ENCODE measurements at places on chromosomes 4 and X. TPM values are rescaled to one million over a fixed set of nuclear protein-coding genes. Genes with fewer than 3 reads are reported as not detected.
A peak's percentile ranks its signal among the peaks of the same experiment; 100 is the strongest.

DNA sequence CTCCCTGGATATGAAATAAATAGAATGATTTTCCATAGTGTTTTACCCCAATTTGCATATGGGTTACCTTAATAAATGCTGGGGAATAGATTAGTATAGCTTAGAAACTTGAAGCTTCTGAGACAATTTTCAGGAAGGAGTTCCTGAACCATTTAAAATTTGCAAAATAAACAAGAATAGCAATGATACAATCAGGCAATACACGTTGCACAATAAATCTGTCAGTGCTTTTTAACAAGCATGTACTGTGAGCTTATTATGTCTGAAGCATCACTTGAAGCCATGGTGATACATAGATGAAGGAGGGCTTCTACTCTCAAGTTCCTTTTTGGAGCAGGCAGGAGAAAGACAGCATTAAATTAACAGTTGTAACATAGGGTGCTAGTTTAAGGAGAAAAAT, 84.2 kb upstream of the WDFY3 start:
- peaks cover 2% of the 10 kb centered on the region for H3K27me3 ChIP-seq
- no peak overlapping the region for H3K4me3 ChIP-seq
- H3K4me1 ChIP-seq, result peaks cover 7% of the 10 kb centered on the region
- no peak for DNase-seq
- H3K27ac ChIP-seq, result no peak overlapping the region

DNA sequence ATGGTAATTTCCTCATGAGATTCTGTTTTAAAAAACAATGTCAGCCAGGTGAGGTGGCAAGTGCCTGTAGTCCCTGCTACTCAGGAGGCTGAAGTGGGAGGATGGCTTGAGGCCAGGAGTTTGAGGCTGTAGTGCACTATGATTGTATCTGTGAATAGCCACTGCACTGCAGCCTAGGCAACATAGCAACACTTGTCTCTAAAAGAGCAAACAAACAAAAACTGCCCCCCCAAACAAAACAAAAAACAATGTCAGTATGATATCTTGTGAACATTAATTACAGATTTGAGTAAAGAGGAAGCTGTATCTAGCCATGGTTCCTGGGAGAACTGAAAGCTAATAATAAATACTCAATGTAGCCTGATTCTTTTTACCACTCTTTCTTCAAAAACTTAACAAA, 6.8 kb upstream of the MSL3 start:
- no peaks in the 10 kb centered on the region for H3K4me1 ChIP-seq
- no peaks in the 10 kb centered on the region for H3K36me3 ChIP-seq
- DNase-seq, result no peak
- H3K27ac ChIP-seq, result no peak overlapping the region
- H3K4me3 ChIP-seq, result no peak overlapping the region

DNA sequence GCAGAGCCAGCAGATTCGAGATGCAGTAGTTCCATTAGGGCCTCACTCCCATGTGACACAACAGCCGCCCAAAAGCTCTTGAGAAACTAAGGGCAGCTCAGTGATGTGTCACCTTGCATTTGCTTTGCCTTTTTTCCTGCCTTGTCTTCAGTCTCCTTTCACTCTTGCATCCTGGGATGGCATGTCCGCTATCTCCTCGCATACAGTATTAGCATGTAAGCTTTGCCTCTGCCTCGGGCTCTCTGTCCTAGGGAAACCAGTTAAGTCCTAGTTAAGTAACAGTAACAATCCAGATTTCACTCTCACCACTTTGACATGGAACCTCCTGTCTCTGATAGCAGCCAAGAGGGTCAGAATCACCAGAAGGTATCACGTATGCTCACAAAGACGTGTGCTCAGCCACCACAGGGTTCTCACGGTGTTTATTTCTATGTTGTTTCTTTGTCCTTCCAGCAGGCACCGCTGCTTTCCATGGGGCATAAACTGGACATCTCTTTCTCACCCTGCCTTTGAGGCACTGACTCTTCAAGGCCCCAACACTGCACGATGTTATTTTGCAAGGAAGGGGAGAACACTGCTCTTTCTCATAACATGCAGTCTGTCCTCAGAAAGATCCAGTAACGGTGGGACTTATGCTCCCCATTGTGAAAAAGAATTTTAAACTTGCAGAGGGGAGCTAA, 26.7 kb upstream of the SORBS2 start:
- no peaks in the 10 kb centered on the region for H3K36me3 ChIP-seq
- H3K4me1 ChIP-seq, result peaks cover 8% of the 10 kb centered on the region
- DNase-seq, result no peak

DNA sequence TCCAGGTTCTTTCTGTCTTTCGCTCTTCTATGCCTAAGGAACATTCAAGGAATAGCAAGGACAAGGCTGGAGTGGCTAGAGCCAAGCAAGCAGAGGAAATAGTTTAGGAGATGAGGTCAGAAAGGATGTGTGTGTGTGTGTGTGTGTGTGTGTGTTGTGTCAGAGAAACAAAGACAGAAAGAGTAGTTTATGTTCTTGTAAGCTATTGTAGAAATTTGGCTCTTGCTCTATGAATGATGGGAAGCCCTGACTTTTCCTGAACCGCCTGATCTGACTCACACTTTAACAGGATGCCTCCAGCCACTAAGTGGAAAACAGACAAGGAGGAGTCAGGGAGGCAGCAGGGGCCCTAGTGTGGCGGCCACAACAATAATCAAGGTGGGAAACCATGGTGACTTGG, 39.7 kb downstream of the LGI2 start:
- peaks cover 17% of the 10 kb centered on the region for H3K4me1 ChIP-seq
- peaks cover 4% of the 10 kb centered on the region for H3K27me3 ChIP-seq
- peak overlapping the region; percentile 92 for H3K27ac ChIP-seq
- H3K36me3 ChIP-seq, result peaks cover 5% of the 10 kb centered on the region
- DNase-seq, result peak; percentile 40

- H3K4me3 ChIP-seq, result no peak overlapping the region
- H3K27me3 ChIP-seq, result peaks cover 2% of the 10 kb centered on the region
- DNase-seq, result no peak
- no peak overlapping the region for H3K27ac ChIP-seq
Measured at GRCh38 chr4:184792950-184793555, 32.7 kb downstream of the ACSL1 start.

DNA sequence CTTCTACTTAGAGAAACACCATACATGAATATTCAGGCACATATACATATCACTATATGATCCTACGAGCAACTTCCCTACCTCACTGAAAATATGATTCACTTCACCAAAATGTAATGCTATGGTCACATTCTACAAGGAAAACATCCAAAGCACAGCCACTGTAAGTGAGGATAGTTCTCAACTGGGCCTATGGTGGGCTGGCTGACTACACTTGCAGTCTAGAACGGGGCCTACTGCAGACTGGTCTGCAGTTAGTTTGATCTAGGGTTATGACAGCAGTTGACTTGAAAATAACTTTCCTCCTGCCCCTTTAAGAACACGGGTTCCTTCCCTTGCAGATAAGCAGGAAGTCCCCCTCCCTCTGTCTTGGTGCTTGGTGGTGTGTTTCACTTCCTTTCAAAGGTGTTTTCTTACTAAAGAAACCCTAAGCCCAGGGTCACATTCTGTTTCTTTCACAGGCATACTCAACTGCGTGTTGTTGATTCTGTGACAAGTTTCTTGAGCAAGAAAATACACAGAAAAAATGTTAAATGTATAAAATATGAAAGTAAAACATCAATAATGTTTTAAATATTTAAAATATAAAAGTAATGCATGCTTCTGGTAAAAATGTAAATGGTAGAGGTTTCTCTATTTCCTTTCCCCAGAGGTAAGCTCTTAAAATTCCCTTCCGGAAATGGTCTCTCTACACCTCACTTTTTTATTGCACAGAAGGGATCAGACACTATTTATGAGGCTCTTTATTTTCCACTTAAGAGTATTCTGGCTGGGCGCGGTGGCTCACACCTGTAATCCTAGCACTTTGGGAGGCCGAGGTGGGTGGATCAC, 18.0 kb upstream of the TMSB4X start:
- no peaks in the 10 kb centered on the region for H3K27me3 ChIP-seq
- peak overlapping the region; percentile 42 for H3K4me3 ChIP-seq
- peaks cover 16% of the 10 kb centered on the region for H3K4me1 ChIP-seq
- no peaks in the 10 kb centered on the region for H3K36me3 ChIP-seq
- no peak for DNase-seq
- H3K27ac ChIP-seq, result peak overlapping the region; percentile 89

DNA sequence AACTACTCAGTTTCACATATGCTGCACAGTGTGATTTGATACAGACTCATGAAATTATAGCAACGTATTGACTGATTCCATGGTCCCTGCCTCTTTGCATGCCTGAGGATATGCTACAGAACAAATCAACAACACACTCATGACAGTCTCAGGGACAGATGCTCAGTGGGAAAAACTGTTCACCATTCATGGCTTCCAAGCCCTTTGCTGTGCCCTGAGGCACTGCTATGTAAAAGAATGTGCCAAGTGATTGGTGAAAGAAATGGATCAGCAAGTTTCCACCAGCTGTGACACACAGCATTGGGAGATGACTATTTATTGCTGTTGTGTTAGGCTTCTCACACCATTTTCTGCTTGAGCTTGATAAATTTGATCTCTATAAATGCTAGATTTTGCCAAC, 825.6 kb upstream of the INTU start:
- H3K4me3 ChIP-seq, result no peak overlapping the region
- H3K4me1 ChIP-seq, result no peaks in the 10 kb centered on the region
- H3K27ac ChIP-seq, result no peak overlapping the region
- no peaks in the 10 kb centered on the region for H3K36me3 ChIP-seq
- H3K27me3 ChIP-seq, result no peaks in the 10 kb centered on the region

GRCh38 chr4:67884701-67885100, 899 bp upstream of the TMPRSS11D start:
- peaks cover 10% of the 10 kb centered on the region for H3K4me1 ChIP-seq
- no peak overlapping the region for H3K4me3 ChIP-seq
- H3K27ac ChIP-seq, result no peak overlapping the region
- H3K27me3 ChIP-seq, result no peaks in the 10 kb centered on the region
- no peak for DNase-seq
- no peaks in the 10 kb centered on the region for H3K36me3 ChIP-seq

DNA sequence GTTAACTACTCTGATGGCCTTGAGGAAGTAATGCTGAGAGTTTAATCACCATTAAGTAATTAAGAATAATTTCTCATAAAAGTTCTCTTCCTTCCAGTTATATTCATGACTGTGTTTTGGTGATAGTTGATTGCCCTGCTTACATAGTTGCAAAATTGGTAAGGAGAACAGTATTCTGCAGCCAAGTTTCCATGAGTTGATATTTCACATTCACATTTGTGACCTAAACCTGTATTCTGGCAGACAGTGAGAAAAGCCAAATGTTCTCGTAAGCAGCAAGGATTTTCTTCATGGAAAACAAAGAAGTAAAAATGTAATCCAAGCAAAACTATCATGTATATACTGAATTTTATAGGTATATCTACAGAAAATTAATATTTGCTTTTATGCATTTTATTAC, 187.8 kb upstream of the NUDT6 start:
- H3K36me3 ChIP-seq, result peaks cover 7% of the 10 kb centered on the region
- DNase-seq, result no peak
- no peak overlapping the region for H3K27ac ChIP-seq

DNA sequence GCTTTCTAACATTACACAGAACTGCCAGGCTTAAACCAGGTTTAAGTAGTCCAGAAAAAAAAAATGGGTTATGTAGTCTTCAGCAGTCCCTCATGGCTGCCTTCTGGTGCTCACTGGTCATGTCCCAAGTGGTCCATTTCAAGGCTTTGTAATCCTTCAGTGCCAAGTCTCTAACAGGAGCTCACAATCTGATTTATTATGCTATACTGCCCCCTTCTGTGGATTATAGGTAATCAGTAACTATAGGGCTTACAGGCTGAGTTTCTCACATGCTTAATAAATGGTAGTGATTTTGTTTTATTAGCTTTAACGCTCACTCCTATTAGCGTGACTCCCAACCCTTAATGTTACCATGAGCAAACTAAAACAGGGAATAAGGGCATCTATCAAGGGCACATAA, 92.5 kb upstream of the EDA2R start:
- no peaks in the 10 kb centered on the region for H3K27me3 ChIP-seq
- H3K27ac ChIP-seq, result no peak overlapping the region
- DNase-seq, result no peak

DNA sequence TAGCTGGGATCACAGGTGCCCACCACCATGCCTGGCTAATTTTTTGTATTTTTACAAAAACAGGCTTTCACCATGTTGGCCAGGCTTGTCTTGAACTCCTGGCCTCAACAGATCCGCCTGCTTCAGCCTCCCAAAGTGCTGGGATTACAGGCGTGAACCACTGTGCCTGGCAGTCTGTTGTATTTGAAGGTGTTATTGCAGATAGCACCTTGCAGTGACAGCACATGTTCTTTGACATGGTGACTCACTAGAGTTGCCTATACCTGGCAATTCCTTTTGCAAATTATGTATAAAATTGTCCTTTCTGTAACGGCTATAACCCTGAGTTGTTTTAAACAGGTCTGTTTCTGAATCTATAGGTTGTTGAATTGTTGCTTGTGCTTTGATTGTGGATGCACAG, 7.9 kb downstream of the OGT start:
- DNase-seq, result no peak
- H3K27me3 ChIP-seq, result no peaks in the 10 kb centered on the region
- H3K4me1 ChIP-seq, result peaks cover 38% of the 10 kb centered on the region
- H3K27ac ChIP-seq, result peak overlapping the region; percentile 49
- no peak overlapping the region for H3K4me3 ChIP-seq

DNA sequence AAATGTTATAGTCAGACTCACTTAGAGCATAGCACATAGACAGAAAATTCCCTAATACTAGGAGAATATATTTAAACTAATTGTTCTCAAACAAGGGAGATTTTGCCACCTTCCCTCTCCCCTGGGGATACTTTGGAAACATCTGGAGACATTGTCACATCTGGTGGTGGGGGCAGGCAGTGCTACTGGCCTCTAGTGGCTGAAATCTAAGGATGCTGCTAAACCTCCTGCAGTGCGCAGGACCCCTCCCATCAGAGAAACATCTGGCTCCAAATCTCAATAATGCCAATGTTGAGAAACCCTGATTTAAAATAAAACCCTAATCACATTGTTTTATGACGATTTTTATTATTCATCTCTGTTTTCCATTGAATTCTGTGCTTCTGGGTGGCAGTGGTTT, 244.9 kb downstream of the FRMPD4 start:
- H3K27me3 ChIP-seq, result no peaks in the 10 kb centered on the region

The ERCC6L gene
- 1.7 TPM for total RNA-seq

The MAGEA8 gene
- not detected for total RNA-seq

The TCEAL2 gene
- 11.1 TPM for total RNA-seq

The ENAM gene
- total RNA-seq, result 0.18 TPM

Data from endothelial cell (in vitro differentiated cells).